ENCODE measurements at places on chromosomes 11 and 22.
A peak's percentile ranks its signal among the peaks of the same experiment; 100 is the strongest.

DNA sequence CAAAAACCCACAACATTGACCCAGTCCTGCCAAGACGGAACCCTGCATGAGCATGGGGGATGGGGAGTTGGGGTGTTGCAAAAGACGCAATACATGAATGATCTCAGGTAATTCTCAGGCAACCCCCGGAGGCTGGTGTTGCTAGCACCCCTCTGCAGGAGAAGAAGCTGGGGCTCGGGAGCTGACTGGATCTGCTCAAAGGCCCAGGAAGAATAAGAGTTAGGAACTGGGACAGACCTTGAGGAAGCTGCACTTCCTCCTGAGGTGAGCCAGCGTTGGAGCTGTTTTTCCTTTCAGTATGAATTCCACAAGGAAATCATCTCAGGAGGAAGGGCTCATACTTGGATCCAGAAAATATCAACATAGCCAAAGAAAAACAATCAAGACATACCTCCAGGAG, at the start of gene KRTAP5-9:
Gene KRTAP5-9, plus strand, starts transcription at position 301 of the 400 bp plus-strand sequence. CDS start 238 bp downstream, outside the sequence.
- DNase-seq, result no peak

- peak; percentile 82 for DNase-seq
These were observed 59.0 kb downstream of the NCAPD3 start for GRCh38 chr11:134164490-134165370.

GRCh38 chr11:60858731-60859464, 3.1 kb upstream of the PTGDR2 start:
- no peak for DNase-seq

DNA sequence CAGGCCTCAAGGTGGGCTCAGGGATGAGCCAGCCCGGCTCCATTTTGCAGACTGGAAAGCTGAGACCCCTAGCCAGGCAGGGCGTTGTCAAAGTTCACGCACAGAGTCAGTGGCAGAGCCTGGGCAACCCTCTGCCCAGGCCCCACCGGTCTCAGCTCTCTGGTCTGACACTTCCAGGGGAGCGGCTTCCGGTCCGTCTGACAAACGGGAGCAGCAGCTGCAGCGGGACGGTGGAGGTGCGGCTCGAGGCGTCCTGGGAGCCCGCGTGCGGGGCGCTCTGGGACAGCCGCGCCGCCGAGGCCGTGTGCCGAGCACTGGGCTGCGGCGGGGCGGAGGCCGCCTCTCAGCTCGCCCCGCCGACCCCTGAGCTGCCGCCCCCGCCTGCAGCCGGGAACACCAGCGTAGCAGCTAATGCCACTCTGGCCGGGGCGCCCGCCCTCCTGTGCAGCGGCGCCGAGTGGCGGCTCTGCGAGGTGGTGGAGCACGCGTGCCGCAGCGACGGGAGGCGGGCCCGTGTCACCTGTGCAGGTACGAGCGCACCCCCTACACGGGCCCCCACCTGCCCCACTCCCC, 36.0 kb downstream of the CD6 start:
- DNase-seq, result no peak

DNA sequence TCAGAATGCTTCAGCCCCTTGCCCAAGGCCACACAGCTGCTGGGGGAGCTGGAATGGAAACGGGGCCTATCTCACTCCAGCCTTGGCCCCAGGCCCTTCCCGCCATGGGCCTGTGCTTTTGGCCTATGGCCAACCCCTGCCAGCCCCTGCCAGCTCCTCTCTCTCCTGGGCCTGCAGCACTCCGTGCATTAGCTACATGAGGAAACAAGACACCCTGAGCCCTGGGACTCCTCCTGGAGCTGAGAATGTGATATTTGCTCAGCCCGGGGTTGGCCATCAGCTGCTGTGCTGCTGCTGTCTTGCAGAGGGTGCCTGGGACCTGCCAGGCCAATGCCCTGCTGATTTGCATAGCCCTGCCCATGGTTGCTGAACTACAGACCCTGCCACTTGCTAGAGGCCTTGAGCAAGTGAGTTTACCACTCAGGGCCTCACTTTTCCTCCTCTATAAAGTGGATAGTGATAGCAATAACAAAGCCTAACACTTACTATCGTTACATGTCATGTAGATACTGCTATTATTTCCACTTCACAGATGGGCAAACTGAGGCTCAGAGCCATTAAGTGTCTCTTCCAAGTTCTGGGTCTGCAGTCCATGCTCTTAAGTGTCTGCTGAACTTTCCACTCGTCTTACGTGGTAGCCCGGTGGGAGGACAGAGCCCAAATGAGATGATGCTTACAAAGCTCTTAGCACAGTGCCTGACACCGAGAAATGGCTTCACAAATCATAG, 99.6 kb downstream of the KIAA1671 start:
- DNase-seq, result no peak

Data from esophagus muscularis mucosa (tissue), 4 donors.